ENCODE measurements at places on chromosomes 3 and 15.

DNA sequence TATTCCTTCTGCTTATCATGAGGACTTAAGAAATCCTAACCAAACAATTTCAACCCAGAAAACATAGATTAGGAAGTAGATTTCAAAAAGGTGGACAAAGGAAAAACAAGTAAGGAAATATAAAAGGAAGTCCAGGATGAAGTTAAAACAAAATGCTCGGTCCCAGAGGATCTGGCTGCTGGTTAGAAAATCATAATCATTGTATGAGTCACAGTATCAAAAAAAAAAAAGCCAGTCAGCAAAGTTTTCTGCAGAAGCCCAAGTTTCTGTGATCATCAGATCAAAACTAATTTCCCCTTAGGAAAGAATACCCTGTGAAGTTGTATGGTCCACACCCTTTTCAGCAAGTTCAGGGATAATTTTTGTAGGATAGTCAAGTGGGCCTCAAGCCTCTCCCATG is 43.0 kb upstream of the LRTM1 start:
- DNase-seq, result no peak

- no peak for DNase-seq
Measured at GRCh38 chr3:101036213-101036618, 43.0 kb upstream of the ABI3BP start.

GRCh38 chr3:46508850-46509591 is 11.2 kb downstream of the RTP3 start:
- no peak for DNase-seq

- no peak for DNase-seq
Measured at GRCh38 chr3:35936571-35936970, 297.2 kb downstream of the ARPP21 start.

DNA sequence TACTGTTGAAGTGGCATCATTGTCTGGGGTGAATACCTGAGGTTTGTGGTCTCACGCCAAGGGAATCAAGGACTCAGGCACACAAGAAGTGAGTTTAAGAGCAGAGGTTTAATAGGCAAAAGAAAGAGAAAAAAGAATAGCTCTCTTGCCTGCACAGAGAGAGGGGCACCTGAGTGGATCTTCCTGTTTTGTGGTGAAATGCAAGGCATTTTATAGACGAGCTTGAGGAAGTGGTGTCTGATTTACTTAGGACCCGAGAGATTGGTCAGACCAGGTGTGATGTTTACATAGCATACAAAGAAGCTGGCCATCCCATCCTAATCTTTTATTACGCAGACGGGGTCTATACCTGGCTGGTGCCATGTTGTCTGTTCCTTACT is 13.2 kb downstream of the CCR5 start:
- DNase-seq, result no peak

GRCh38 chr15:83278191-83278590 is 6.3 kb downstream of the BNC1 start:
- no peak for DNase-seq

DNA sequence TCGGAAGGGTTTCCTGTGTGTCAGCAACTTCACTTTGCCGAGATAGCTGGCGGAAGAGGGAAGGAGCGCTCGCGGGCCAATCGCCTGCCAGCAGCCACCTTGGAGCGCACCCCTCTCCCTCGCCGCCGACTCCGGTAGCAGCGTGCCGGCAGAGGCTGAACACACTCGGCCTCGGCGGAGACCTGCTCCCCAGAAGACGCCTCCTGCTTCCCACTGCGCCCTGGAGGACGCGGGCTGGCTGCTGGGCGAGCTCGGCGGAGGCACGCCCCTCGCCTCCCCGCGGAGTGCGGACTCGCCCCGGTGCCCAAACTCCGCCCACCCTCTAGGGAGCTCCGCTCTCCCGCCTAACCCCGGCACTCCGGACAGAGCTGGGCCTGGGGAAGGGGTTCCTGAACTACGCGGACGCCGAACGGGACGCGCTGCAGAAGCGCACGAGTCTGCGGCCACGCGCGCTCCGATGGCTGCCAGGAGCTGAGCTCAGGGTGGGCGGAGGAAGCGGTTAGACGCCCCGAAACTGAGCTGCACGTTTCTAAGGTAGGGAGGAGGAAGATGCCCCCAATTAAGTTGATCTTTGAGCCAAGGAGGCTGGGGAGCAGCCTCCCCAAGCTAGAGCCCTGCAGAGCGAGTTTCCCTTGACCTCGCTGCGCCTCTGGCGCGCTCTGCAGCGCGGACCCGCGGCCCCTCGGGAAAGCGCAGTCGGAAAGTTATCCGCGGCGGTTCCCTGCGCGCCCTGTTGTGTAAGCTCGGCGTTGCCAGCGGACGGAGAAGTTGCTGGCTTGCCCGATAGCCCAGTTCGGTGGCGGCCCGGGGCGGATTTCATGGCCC is at the start of gene P2RY1:
Gene P2RY1 (plus strand): TSS at position 356 of the 825 bp plus-strand sequence. CDS start 652 bp downstream, outside the sequence.
- no peak for DNase-seq

DNA sequence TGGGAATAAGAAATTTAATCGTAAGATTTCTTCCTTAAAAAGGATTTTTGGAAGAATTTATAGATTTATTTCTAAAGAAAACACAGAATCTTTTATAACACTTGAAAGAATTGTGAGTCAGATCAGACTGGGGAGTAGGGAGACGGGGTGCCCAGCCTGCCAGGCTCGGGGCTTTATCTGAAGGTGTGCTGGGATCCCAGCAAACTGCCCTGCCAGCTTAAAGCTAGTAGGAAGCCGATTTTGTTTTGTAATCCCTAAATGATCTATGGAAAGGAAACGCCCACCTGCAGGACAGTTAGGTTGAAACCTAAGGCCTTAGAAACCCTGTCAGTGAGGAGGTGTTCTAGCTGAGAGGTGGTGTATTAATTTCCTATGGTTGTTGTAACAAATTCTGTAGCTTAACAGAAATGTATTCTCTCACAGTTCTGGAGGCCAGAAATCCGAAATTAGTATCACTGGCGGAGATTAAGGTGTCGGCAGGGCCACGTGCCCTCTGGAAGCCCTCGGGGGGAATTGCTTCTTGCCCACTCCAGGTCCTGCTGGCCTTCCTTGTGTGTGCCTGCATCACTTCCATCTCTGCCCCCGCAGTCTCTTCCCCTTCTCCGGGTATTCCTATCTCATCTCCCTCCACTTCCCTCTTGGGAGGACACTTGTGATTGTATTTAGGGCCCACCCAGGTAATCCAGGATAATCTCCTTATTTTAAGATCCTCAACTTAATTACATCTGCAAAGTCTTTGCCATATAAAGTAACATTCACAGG is 19.3 kb upstream of the RAB6B start:
- DNase-seq, result no peak

DNA sequence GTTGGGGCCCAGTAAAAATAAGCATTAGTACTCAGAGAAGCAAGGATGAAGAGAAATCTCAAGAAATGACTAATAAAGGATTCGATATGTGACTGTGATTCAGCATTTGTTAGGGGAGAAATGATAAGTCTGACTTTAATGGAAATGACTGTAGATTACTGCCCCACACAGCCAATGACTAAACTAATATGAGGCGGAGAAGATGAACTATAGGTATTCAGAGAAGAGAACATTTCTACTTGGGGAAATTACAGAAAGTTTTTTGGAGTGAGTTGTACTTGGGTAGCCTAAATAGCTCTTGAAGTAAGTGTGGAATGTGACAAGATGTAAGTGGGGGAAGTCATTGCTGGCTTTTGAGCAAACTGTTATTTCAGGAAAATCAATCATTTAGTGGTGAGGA is 380.0 kb downstream of the PDCD6IP start:
- no peak for DNase-seq

GRCh38 chr3:17749281-17749680 is 6.8 kb upstream of the TBC1D5 start:
- no peak for DNase-seq

DNA sequence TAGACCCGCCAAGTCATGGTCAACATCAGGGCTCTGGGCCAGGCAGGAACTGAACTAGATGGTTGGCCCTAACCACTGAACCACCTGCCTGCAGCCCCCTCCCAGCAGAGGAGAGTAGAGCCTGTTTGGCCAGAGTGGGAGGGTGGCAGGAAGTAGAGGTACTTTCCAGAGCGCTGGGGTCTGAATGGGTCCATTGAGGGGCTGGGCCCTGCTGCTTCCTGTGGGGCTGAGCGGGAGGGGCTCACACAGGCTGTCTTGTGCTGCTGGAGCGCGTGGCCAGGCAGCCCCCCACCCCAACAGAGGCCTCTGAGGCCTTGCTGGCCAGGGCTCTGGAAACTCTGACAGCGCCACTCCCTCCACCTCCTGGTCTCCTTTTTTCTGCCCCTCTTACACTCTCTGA is 17.4 kb downstream of the CSPG4 start:
- DNase-seq, result no peak

- no peak for DNase-seq
Measured at GRCh38 chr3:129534428-129535027, 6.1 kb downstream of the RHO start.

DNA sequence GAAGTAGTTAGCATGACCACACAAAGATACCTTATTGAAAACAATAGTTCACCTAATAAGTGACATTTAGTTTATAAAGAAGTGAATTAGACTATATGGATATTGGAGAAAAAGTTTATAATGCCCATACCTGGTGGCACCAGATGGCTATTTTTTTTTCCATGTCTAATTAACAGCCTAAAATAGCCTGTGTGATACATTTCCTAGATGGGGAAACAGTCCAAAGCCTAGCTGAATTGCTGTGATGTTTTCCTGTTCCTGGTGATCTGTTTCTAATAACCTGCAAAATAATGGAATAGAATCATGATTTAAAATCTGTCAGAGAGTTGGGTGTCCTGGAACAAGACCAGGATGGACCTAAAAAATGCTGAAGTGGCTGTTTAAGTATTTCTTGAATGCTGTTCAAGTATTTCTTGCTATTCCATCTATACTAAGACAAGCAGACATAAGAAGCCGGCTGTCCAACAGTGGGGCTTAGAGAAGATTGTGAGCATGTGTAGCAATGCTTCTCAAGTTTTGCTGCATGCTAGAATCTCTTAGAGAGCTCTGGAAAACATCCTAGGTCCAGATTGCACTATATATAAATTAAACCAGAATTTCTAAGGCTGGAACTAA is 31.3 kb downstream of the LRRC3B start:
- DNase-seq, result no peak
